ENCODE measurements at places on chromosomes 7 and 10. TPM values are rescaled to one million over a fixed set of nuclear protein-coding genes. Genes with fewer than 3 reads are reported as not detected.

FOXI2 gene
- total RNA-seq = not detected

DNA sequence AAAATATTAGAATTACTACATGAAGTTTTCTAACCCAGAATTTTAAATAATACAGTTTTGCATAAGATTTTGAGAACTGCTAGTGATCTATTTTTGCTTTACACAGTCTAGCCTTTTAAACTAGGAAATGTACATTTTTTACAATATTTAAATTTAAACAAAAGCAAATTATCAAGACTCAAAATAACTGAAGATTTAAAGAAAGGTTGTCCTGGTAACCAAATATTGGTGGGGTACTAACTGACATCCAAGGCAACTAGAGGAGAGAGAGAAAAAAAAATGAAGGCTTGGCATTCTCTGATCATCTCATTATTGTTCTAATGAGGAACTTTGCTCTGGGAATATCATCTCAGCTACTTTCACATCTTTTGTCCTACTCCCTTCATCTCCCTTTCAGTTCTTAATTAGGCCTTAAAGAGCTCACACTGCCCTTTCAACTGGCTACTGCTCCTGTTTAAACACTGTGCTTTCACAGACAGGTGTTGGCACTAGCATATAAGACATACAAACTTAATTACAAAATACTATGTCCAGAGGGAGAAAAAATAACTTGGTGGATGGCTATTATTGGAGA lies 33.7 kb downstream of the RAB11FIP2 start:
- no peak for DNase-seq

- no peak for DNase-seq
Observed at GRCh38 chr7:104040666-104041065, 51.2 kb upstream of the RELN start.

DNA sequence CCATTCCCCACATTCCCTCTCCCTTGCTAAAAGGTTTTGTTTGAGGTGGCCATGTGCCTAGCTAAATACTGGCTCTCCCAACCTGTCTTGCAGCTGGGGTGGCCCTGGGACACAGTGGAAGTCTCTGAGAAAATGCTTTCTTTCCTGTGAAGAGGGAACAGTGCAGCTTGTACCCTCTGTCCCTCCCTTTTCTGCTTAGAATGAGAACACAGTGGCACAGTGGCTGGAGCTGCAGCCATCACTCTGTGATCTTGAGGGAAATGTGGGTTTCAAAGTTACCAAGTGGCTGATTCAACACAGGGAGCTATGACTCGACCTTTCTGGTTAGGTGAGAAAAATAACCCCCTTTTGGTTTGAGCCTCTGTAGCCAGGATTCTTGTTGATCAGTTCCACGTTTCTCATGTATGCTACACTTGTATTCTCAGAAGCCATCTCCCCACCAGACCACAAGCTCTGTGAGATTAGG lies 62.7 kb upstream of the CARD11 start:
- DNase-seq = peak; percentile 76

DNA sequence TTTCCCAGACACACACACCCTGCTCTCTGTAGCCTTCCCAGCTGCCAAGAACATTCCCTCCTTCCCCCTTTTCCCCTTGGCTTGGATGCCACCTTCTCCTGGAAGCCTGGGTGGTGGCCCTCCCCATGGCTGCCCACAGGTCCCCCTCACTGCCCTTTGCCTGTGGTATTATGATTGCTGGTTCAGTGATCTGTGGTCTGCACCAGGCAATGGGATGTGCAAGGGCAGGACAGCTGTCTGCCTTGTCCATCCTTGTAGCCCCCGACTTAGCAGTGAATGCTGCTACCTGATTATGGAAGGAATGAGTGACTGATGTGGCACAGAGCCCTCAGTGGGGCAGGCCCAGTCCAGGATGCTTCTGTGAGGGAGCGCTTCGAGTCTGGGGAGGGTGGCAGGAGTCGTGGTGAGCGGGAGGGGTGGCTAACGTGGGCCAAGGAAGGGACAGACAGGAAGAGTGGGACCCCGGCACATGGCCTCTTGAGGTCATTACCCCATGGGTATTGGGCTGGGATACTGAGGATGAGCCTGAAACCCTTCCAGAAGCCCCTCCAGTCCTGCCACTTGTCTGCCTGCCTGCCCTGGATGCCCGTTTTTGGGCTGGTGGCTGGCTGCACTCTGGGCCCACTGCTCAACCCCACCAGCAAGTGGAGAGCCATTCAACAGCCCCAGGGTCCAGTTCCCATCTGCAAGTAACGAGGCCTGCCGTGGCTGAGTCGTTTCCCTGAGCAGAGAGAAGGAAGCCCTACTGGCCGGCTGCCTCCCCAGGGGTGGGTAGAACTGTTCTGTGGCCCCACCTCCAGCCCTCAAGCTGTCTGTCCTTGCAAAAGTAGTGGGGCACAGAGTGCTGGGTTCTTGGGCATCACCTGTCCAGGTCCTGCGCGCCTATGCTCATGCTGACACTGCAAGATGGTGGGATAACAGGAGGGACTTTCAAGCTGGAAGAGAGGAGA lies 8.8 kb downstream of the CHST3 start:
- no peak for DNase-seq

GRCh38 chr7:82122275-82122674 lies 321.3 kb downstream of the CACNA2D1 start:
- DNase-seq = no peak

GRCh38 chr10:49410365-49411074 lies 14.6 kb upstream of the DRGX start:
- DNase-seq = no peak

DNA sequence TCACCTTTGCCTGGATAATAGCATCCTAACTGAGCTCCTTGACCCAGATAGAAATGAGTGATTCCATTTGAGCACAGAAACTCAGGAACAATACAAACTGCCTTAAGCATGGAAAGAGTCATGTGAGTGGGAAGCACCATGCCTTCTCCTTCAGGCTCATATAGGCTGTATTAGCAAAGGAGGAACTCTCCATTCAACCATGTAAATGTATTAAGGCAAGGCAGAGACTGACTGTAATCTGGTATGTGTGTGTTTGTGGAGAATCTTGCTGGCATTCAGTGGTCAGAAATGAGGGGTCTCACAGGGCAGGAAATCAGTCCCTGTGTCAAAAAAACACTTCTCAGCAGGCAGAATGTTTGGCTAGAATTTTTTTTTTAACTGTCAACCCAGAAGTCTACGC lies 40.2 kb downstream of the COA1 start:
- no peak for DNase-seq

Data from activated CD4-positive, alpha-beta T cell treated with anti-CD3 and anti-CD28 coated beads for 36 hours (primary cell).